ENCODE measurements at places on chromosomes 4 and X.

GRCh38 chr4:129676934-129677333 is 581.0 kb downstream of the C4orf33 start:
- DNase-seq: no peak

DNA sequence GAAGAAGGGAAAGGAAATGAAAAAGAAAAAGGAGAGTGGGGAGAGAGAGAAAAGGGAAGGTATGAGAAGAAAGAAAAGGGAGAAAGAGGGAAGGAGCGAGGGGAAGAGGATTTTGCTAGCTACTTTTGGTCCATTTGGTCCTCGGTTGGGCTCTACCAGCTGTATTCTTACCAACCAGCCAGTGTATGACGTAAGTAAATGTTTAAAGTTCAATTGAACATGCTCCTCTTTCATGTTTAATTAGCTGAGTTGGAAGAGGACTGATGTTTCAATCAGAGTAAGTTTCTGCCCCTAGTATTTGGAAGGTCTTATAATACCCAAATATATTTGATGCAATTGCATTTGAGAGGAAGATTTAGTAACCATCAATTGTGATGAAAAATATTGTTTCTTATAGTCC is 424.0 kb upstream of the CXorf51B start:
- DNase-seq: no peak

DNA sequence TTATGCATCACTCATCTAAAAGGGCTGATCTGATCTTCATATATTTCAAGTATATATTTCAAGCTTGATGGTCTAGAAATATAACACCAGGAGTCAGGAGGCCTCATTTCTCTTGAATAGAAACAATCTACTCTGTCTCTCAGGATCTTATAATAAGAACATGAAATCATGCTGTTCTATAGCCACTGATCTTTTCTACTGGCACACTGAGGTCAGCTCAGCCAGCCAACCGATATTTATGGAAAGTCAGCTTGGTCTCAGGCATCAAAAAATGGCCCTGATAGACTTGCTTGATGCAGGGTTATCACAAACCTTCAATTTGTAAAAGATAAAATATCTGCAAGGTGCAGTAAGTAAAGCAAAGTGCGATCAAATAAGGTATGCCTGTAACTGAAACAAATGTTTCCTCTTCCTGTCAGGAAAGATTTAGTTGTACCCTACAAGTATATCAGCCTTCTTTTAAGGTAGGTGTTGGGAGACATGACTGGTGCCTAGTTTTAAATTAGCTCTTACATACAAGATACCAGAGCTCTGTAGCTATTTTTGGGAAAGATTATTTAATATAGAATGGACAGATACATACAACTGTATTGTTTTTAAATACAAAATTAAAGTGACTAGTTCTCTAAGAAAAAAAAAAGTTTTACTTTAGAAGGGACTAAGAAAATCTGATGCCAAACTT is 63.4 kb downstream of the BMP3 start:
- DNase-seq: no peak

DNA sequence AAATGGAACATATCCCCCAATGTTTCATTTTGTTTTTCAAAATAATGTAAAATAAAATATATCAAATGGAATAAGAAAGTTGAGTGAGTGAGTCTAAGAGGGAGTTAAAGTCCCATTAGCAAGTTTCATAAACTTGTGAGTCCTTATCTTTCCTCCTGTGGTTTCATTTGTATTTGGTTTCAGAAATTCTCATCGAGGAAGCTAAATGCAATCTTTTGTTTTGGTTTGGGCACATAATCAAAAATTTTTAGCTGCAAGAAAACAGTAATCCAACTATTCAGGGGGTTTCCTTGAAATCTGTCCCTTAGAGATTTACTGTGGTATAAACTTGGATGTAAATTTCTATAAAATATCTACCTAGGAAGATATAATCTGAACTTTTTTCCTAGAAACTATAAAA is 124.2 kb downstream of the CAMK2D start:
- no peak for DNase-seq

DNA sequence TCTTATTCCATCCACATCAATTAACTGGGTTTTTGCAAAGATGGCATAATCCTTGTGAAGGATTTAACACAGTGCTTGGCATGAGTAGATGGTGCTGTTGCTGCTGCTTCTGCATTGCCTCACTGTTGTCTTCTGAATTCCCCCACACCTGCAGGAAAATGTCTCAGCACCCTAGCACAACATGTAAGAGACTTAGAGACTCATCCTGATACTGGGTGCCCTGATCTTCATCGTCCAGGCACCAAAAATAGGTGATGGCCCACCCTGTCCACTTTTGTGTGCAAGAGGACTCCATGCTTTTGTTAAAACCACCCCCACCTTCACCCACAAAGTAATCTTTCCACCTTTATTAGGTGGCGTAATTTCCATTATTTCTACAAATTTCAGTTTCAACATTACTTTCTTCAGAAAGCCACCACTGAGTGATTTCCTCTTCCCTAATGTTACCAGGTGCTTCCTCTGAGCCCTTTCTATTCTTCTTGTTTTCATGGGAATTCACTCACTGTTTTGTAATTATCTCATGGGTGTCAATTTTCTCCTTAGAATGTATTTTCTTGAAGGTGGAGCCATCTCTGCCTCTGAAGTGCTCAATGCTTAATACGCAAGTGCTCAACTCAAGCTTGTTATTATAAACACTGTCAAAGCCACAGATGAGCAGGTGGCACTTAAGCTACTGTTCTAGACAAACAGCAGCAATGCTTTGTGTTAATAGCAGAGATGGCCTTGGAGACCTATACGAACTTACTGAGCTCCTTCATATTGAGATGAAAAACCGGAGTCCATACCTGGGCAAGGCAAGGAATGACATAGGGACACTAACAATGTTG is 89.5 kb downstream of the HS3ST1 start:
- no peak for DNase-seq

- DNase-seq: no peak
Observed at GRCh38 chrX:2901367-2902036, 27.6 kb downstream of the ARSD start.

Data from naive thymus-derived CD4-positive, alpha-beta T cell (primary cell).